ENCODE measurements at places on chromosomes 1 and 21.

DNA sequence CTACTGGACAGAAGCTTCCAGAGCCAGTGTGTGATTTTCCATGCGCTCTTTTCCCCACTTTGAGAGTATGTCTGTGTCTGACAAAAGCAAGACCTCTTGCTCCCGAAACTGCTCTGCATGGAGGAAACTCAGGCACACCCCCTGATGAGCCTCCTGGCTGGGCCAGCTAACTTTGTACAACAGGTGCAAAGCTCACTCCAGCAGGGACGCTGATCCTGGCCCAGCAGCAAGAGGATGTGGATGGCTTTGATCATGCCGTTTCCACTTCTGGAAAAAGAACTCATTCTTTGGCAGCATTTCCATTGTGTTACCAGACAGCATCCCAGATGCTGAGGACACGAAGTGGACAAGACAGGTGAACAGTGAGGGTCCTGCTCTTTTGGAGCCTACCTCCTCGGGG, 103.1 kb downstream of the TLR5 start:
- DNase-seq: no peak

DNA sequence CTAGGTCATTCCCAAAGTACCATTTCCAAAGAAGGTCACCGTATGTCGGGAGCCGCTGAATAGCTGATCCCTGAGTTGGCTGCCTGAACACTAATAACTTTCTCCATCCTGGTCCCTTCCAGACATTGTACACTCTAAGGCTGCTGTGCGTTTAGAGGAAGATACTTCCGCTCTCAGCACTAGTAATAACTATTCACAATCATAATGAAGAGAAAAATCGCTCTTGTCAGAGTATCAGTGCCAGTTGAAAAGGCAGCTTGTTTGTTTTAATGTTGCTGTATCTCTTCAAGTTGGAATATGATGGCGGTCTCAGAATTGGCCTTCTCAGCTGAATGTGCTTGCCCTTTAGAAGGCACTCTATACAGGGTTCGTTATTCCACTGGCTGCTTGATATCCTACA, 43.5 kb downstream of the TGFB2 start:
- DNase-seq: no peak

DNA sequence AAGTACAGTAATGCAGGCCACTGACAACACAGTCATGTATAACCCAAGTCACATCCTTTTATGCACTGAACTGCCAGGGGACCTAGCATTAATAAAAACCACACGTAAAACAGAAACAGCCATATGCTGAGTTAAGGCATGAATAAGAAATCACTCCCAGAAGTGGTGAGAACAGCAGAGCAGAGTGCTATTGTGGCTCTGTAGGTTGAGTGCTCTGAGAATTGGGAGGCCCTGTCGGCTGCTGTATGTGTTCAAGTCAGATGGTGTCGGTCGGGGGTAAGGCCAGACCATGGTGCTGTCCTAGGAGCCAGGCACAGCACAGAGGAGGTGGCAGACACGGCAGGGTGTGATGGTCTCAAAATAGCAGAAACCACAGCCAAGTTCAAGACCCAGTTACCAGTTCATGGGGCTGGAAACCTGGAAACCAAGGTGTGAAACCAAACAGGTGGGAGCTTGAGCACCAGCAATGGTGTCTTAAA, 126.6 kb upstream of the COA6 start:
- no peak for DNase-seq

GRCh38 chr1:46613661-46614603, 2.7 kb downstream of the MOB3C start:
- DNase-seq: peak; percentile 50

DNA sequence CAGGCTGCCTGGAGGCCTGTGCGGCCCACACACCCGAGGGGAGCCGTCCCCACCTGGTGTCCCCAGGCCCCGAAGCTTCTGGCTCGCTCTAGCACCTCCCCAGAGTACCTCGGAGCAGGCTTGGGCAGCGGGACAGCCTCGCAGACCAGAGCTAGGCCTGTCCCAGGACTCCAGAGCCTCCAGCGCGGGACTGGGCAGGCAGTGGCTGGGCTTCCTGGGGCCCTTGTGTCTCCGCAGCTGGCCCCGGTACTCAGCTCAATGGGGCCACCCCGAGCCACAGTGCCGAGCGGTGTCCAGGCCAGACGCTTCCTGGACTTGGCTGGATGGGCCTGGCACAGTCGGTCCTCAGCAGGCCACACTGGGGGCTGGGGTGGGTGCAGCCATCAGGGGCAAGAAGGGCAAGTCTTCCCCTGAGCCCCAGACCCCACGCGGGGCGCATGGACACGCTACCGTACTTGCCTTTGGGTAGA, 4.9 kb downstream of the SCNN1D start:
- no peak for DNase-seq

DNA sequence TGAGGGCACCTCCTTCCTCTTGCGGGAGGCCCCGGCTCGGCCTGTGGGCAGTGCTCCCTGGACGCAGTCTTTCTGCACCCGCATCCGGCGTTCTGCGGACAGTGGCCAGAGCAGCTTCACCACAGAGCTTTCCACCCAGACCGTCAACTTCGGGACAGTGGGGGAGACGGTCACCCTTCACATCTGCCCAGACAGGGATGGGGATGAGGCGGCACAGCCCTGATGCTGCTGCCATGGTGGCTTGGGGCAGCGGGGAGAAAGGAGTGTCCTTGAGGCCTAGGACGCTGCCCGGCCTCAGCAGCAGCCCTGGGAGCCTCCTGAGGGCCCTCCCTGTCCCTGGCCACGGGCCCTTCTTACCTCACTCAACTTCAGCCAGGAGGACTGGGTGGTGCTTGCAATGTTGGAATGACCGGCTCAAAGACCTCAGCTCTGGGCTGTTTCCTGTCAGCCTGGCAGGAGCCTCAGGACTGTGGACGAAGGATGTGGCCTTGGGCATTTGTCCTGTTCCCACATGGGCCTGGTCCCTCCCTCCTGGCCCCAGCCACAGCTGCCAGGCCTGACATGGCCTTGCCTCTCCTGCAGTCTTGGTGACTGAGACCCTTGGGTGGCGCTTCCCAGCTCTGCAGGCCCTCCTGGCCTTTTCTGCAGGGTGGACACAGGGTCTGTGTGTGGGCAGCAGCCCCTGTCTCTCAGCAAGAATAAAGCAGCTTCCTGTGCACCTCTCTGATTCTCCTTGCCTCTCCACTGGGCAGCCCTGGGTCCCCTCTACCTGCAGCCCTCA, 45.9 kb downstream of the TRIM11 start:
- DNase-seq: no peak

DNA sequence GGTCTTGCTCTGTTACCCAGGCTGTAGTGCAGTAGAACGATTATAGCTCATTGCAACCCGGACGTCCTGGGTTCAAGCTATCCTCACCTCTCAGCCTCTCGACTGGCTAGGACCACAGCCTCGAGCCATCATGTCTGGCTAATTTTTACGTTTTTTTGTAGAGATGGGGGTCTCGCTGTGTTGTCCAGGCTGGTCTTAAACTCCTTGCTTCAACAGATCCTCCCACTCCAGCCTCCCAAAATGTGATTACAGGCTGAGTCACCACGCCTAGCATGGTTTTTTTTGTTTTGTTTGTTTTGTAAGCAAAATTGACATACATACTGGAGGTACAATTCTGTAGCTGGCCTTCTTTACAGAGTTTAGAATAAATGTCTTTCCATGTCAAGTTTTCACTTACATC, 994 bp upstream of the LAMTOR5 start:
- DNase-seq: no peak

DNA sequence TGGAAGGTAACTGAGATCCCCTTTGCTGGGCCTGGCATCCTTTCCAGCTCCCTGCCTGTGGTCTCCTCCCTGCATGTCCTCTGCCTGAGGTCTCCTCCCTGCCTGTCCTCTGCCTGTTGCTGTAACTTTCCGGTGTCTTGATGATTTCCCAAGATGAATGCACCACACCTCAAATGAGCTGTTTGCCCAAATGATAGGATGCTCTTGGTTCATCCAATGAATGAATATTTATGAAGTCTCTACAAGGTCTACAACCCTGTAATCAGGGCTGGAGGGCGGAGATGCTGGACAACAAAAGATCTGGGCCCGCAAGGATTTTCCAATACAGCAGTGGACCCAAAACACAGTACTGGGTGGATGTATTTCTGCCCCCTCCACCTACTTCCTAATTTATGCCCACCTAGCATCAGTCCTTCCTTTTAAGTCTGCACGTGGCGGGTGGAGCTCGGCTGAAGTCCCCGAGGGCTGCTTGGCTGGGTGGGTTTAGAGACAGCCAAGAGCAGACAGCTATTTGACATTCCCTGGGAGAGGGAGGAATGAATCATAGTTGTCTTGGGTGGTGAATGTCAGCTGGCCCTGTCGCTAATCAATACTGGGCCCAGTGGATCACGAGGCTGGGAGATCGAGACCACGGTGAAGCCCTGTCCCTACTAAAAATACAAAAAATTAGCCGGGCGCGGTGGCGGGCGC, 60.3 kb upstream of the GRHL3 start:
- no peak for DNase-seq

- no peak for DNase-seq
Observed at GRCh38 chr1:81380436-81380835, 420.3 kb upstream of the ADGRL2 start.

DNA sequence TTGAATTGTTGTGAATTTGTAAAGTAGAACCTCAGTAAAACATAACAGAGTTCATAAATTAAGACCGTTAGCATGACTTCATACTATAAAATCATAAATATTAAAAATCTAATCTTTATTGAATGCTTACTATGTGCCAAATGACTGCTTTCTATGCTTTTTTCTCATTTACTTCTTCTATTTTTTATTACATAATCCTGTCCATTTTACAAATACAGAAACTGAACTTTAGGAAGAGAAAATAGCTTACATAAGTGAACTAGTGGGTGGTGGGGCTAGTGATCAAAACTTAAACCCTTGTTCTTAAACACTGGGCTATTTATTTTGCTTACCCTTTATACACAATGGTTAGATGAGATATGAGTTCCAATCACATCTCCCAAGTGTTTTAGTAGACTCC, 122.3 kb downstream of the ZC3H11B start:
- DNase-seq: no peak

- DNase-seq: no peak
Observed at GRCh38 chr1:195876792-195877191, 731.4 kb downstream of the KCNT2 start.

- DNase-seq: no peak
Observed at GRCh38 chr1:194795917-194796593, 1609.6 kb upstream of the B3GALT2 start.

- no peak for DNase-seq
Observed at GRCh38 chr1:180524915-180525714, 22.7 kb upstream of the ACBD6 start.

- no peak for DNase-seq
Observed at GRCh38 chr1:198175423-198176170, 18.8 kb downstream of the NEK7 start.

- DNase-seq: no peak
Observed at GRCh38 chr1:5634893-5635292, 357.3 kb downstream of the NPHP4 start.

GRCh38 chr1:75130865-75131564, 3.2 kb upstream of the LHX8 start:
- no peak for DNase-seq

GRCh38 chr1:19942657-19943056, 19.2 kb upstream of the PLA2G2E start:
- no peak for DNase-seq

- DNase-seq: peak; percentile 66
Observed at GRCh38 chr1:38000529-38001455, 4.5 kb downstream of the FHL3 start.

GRCh38 chr1:47388891-47389238, 27.2 kb upstream of the FOXE3 start:
- DNase-seq: peak; percentile 41

DNA sequence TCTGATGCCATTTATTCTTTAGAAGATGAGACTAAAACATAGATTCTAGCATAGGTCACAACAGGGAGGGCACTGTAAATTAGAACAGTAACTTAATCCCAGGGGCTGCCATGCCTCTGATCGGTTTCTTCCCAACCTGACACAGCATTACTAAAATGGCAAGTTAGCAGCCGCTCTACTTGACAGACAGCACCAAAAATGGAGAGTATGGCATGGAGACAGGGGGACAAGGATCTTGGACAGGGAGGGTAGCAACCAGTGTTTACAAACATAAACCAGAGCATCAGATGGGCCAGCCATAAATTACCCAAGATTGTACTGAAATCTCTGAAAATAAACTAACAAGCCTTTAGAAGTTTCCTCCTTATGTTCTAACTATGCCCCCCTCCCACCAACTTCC, 5.9 kb downstream of the DUSP10 start:
- no peak for DNase-seq

- DNase-seq: peak; percentile 82
Observed at GRCh38 chr1:205061665-205062069, 18.7 kb downstream of the CNTN2 start.

GRCh38 chr1:93595743-93596142, 85.9 kb downstream of the BCAR3 start:
- DNase-seq: no peak

DNA sequence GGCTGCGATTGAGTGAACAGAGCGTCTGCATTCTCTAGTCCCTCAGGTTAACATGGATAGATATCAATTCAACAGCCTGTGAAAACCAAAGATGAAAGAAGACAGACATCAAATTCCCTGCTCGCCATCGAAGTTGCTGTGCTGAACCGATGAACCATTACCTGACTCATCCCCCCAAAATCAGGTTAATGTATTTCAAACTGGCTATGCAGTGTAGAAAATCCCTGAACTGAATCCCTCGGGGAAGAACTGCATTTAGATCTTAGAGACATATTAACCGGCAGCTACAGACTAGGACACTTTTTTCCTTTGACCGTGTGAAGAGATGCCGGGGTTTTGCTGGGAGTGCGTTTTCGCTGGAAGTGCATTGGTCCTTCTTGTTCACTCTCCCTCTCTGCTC, 213.2 kb upstream of the KIAA0040 start:
- no peak for DNase-seq

- DNase-seq: no peak
Observed at GRCh38 chr21:42047821-42048613, 23.1 kb upstream of the UMODL1 start.

- DNase-seq: peak; percentile 20
Observed at GRCh38 chr1:224734261-224734935, 118.3 kb downstream of the CNIH3 start.

- no peak for DNase-seq
Observed at GRCh38 chr1:223460566-223461189, 67.5 kb downstream of the CCDC185 start.

DNA sequence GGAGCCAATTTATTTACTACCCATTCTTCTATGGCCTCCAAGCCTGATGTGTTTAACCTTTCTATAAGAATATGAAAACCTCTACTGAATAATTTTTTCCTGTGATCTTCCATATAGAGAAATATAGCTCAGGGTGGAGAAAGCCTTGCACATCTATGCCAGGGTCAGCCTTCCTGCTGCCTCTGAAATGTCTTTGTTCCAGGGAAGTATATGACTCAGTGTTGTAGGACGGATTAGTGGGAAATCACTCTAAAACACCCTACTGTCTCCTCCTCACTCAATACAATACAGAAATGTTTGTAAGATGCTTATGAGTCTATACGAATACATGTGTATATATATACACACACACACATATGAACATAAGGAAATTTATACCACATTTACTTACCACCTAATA, 1044.9 kb downstream of the BRINP3 start:
- no peak for DNase-seq
